Activated CD4-positive, alpha-beta T cell treated with anti-CD3 and anti-CD28 coated beads, Interleukin-2, Interleukin-4, amounts not matched to agents 100 ng/mL and 50 ng/mL, durations not matched to agents 16 hours and 8 hours (primary cell): ENCODE measurements at places on chromosomes 3 and 15.

GRCh38 chr3:114745322-114746240 lies 401.5 kb downstream of the ZBTB20 start:
- no peak for DNase-seq

- no peak for DNase-seq
Observed at GRCh38 chr15:59354417-59355031, 18.1 kb downstream of the MYO1E start.

GRCh38 chr3:13260259-13261103 lies 159.6 kb downstream of the NUP210 start:
- DNase-seq = no peak

GRCh38 chr3:160540551-160540950 lies 24.8 kb downstream of the KPNA4 start:
- DNase-seq = no peak

- DNase-seq = no peak
Observed at GRCh38 chr3:22176911-22177310, 425.9 kb upstream of the ZNF385D start.

DNA sequence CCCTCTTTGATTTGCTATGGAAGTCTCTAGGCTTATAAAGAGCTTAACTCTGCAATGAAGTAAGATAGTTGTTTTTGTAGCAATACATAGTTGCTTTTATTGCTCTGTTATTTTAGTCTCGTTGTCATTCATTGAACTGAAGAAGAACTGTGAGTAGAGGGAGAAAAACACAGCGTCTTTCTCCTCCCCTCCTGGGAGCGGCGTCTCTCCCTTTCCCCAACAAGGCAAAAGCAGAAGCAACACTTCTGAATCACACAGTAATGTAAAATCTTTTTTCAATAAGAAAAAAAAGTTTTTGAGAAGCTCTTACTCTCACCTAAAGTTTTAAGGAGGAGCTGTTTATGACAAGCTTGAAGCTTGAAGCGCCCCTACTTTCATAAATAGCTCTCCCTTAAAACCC lies 119.3 kb upstream of the SLC7A14 start:
- no peak for DNase-seq

- DNase-seq = no peak
Observed at GRCh38 chr3:1092061-1092460, 763 bp upstream of the CNTN6 start.

GRCh38 chr3:71478568-71478967 lies 105.0 kb downstream of the FOXP1 start:
- DNase-seq = peak; percentile 56

DNA sequence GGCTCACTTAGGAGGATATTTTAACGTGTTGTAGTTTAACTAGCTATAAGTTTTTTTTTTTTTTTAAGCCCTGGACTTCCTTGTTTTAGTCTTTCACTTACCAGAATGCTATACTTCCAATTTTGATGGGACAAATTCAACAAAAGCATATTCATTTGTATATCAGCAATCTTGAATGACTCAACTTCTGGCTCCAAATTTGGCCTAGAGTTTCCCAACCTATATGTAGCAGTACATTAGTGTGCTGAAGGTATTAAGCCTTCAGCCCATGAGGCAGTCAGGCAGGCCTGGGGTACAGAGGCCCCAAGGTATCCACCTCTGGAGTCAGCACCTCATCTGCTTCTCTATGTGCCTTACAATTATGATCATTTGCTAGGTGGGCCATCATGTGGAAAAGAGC lies 5.9 kb downstream of the PBRM1 start:
- no peak for DNase-seq

DNA sequence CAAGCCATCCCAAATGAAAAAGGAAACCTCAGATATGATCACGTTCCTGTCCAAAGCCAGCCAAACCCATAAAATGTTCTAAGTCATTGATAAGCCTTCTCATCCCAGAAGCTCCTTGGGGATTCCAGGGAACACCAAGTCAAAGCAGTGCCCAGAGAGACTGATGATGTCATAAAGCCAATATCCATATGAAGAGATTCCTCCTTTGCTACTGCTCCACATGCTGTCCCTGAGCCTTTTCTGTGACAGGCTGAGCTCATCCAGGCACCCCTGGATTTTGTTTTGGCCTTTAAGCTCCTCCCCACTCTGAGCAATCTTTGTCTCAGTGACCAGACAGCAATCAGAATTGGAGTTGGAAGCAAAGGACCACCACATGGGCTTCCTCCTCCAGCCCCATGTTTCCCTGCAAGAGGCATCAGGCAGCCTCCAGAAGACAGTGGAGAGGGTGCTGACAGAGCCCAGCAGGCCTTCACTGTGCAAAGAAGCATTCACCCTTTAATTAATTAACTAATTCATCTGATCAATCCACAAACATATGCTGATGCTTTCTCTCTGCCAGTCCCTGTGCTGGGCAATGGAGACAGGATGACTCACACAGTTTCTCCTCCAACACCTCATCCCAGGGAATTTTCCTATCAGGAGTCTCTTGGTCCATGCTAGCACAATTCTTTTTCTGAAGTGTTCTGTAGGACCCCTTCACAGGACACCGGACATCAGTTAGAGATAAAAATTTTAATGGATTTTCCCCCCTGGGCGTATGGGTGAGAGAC lies 25.0 kb downstream of the MEX3B start:
- no peak for DNase-seq

GRCh38 chr3:7764115-7764514 lies 737.5 kb upstream of the LMCD1 start:
- DNase-seq = no peak

- DNase-seq = no peak
Observed at GRCh38 chr3:62167566-62168262, 205.6 kb downstream of the FEZF2 start.

DNA sequence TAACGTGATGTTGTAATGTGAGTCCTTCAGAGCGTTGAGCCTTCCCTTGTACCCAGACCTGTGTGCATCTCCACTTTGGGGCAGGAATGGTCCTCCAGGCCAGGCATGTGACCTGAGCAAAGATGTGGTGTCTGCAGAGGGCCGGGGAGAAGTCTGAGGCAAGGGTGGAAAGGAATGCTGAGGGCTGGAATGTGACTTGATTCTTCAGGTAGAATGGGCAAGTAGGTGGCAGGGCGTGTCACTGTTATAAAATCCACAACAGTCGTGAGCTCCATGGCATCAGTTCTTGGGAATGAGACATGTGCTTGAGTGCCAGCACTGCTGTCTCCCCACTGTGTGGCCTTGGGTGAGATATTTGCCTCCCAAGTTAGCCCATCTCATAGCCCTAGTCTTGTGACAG lies 24.0 kb upstream of the BSN start:
- DNase-seq = no peak

DNA sequence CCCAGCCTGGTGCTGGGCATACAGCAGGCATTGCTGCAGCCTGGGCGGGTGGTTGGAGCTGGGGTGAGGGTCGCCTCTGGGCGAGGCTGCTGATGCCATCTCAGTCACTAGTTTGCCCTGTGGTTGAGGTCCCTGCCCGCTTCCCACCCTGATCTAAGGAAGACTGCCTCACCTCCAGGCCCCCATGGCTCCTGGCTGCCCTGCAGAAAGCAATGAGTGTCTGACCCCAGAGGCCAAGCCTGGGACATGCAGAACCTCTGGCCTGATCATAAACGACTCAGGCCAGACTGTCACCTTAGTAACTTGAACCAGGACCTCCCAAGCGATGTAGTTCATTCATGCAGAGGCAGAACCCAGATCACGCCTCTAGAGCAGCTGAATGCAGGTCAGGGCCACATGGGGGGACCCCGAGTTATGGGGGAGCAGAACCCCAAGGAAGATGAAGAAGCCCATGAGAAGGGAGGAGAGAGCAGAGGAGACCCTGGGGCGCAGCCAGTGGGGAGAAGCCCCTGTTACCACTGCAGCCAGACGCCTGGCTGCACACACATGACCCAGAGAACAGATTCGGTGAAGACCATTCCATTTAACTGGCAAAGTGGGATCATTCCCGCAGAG lies 213.9 kb downstream of the TBC1D2B start:
- no peak for DNase-seq

DNA sequence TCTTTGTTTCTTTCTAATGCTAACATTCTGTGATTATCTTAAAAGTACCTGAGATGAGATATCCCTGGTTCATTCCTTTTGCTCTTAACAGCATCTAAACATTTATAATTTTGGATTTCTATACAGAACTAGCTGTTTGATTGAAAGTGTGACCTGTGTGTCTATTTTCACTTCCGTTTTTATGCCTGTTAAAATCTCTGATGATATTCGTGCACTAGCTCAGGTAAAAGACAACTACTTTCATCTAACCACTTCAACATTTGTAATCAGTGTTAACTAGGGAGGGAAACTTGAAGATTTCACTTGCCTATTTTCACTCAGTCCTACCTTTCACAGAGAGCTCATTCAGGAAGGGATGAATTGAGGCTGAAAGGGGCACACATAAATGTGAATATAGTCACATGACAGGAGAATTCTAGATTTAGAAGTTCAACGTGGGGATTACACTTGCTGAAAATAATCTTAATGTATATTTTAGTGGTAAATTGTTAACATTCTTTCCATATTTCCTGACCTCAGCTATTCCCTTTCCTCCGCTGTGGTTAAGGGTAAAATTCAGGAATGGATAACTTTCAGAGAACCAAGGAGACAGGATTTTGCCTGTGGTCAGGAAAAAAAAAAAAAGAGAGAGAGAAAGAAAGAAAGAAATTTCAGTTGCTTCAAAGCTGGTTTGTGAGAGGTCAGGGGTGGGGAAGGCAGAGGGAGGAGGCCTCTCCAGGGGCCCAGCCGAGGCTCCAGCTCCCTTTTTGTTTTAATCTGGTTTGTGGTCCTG lies 159.8 kb upstream of the TSC22D2 start:
- DNase-seq = no peak

- no peak for DNase-seq
Observed at GRCh38 chr3:150527464-150528255, 18.6 kb downstream of the SERP1 start.

GRCh38 chr15:96334705-96335410 lies 4.4 kb downstream of the NR2F2 start:
- DNase-seq = no peak

DNA sequence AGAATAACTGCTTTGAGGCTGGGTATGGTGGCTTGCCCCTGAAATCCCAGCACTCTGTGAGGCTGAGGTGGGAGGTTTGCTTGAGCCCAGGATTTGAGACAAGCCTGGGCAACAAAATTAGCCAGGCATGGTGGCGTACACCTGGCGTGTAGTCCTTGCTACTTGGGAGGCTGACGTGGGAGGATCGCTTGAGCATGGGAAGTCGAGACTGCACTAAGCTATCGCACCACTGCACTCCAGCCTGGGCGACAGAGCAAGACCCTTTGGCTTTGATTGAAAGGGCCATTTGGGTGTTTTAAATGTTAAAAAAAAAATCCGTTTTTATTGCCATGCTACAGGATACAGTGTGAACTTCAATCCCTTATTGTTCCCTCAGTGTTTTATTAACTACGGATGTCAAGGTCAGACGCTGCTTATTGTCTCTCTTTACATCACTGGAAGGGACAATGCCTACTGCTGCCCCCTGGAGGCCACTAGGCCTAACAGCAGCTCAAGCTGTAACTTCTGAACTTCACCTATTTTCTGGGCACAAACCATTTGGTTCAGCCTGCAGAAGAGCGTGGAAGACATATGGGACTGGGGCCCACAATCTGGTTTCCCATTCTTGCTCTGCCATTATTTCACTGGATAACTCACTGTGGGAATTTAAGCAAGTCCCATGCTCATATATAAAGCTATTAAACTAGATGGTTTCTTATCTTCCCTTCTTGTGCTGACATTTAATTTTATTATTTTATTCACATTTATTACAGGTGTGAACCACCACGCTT lies 15.3 kb upstream of the IREB2 start:
- DNase-seq = peak; percentile 72

- DNase-seq = no peak
Observed at GRCh38 chr15:29471306-29471705, 201.7 kb upstream of the NSMCE3 start.

DNA sequence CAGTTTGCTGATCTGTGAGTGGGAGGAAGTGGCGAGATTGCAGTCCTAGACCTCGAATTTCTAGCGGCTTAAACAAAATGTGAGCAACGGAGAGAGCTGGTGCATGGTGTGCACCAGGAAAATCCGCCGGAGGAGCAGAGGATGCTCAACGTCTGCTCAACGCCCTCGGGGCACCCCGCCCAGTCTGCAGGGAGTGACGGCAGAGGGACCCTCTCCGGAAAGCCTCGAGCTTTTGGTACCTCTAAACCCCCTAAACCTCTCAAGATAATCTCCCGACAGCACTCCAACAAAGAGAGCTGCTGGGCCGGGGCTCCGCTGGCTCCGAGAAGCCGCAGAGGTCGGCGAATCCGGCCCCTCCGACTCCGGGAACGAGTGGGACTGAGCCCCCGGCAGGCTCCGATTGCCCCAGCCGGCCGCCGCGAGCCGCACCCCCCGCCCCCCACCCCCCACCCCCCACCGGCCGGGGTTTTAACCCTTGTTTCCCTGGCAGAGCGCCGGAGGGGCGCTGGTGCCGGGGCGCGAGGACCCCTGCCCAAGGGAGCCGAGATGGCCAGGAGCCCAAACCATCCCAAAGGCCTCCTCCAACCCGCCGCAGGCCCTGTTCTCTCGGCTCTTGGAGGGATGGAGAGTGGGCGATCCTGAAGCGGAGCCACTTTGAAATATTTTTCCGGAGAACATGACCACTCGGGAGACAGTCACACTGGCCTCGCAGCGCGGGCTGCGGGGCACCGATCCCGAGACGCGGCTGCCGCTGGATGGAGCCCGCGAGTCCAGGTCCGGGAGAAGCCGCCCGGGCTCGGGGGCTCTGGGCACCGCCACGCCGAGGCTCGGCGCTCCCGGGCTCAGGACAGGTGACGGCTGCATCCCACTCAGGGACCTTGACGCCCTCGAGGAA lies 1.5 kb downstream of the MEGF11 start:
- peak; percentile 31 for DNase-seq

DNA sequence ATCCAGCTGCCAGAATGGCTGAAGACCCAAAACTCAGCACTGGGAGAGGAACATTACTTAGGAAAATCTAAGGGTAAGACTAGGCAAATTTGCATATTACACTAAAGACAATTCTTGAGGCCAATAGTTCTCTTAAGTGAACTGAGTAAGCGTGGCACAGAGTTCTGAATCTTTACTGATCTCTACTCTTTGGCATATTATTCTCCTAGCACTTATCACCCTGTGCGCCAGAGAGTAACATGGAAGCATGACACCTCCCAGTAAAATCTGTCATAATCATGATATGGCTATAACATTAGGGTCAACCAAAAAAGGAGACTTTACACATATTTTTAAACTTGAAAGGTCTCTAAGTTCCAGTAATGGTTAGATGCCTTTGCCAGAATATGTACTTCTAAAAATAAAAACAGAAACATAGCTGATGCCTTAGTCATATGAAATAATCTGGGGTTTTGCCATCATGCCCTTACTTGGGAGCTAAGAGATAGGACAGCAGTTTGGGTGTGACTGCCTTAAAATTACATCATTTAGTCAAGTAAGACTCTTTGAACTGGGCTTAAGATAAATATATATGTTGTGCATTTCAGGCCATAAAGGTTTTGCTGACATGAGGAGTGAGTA lies 290.5 kb downstream of the PLCL2 start:
- DNase-seq = no peak

GRCh38 chr15:100725121-100726069 lies 123.0 kb downstream of the ASB7 start:
- no peak for DNase-seq
